ENCODE measurements at places on chromosomes 3 and 15. TPM values are rescaled to one million over a fixed set of nuclear protein-coding genes. Genes with fewer than 3 reads are reported as not detected.

- no peaks in the 10 kb centered on the region for H3K27me3 ChIP-seq
- no peaks in the 10 kb centered on the region for H3K36me3 ChIP-seq
- no peaks in the 10 kb centered on the region for H3K4me1 ChIP-seq
- no peak overlapping the region for H3K4me3 ChIP-seq
Measured at GRCh38 chr3:118740722-118741290, 293.8 kb downstream of the IGSF11 start.

DNA sequence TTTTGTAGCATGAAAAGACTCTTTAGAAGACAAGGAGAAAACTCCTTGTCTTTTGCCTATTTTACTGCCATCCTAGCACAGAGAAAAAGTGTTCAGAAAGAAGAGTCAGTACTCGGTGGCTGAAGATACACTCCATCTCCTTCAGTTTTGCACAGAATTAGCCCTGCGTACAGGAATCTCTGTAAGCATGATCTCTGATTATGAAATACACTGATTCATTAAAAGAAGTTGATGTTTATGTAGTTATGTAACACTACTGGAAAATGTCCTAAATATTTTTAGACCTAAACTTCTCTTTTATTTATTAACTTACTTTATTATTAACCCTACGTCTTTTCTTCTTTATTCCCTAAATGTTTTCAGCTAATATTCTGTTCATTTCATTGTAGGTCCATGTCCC lies 138.4 kb downstream of the LEKR1 start:
- no peaks in the 10 kb centered on the region for H3K4me1 ChIP-seq
- peaks cover 2% of the 10 kb centered on the region for H3K36me3 ChIP-seq
- no peak for DNase-seq
- no peak overlapping the region for H3K4me3 ChIP-seq

DNA sequence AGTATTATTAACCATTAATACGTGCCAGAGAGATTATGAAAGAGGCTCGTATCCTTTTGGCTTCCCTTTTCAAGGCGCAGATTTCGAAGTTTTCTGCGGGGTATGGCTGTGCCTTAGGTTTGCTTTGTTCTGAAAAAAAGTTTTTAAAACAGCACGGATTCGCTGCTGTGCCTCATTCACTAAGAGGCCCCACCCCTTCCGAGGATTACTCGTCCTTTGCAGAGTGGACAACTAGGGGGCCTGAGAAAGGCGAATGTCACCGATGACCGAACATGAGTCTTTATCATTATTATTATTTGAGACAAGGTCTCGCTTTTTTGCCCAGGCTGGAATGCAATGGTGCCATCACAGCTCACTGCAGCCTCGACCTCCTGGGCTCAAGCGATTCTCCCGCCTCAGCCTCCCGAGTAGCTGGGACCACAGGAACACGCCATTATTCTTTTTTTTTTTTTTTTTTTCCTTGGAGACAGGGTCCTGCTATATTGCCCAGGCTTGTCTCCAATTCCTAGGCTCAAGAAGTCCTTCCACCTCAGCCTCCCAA lies 684 bp upstream of the RPS27L start:
- H3K27me3 ChIP-seq = no peaks in the 10 kb centered on the region
- DNase-seq = peak; percentile 50
- peak overlapping the region; percentile 98 for H3K27ac ChIP-seq
- peaks cover 31% of the 10 kb centered on the region for H3K4me1 ChIP-seq

GRCh38 chr3:142735462-142735861 lies 11.6 kb downstream of the TRPC1 start:
- H3K27me3 ChIP-seq = no peaks in the 10 kb centered on the region
- H3K36me3 ChIP-seq = peaks cover 3% of the 10 kb centered on the region
- H3K4me1 ChIP-seq = peaks cover 11% of the 10 kb centered on the region
- H3K4me3 ChIP-seq = no peak overlapping the region
- no peak for DNase-seq
- H3K27ac ChIP-seq = no peak overlapping the region

GRCh38 chr3:100558233-100558632 lies 51.2 kb upstream of the ADGRG7 start:
- no peaks in the 10 kb centered on the region for H3K27me3 ChIP-seq
- H3K4me3 ChIP-seq = no peak overlapping the region
- DNase-seq = no peak
- H3K27ac ChIP-seq = no peak overlapping the region
- H3K4me1 ChIP-seq = no peaks in the 10 kb centered on the region

DNA sequence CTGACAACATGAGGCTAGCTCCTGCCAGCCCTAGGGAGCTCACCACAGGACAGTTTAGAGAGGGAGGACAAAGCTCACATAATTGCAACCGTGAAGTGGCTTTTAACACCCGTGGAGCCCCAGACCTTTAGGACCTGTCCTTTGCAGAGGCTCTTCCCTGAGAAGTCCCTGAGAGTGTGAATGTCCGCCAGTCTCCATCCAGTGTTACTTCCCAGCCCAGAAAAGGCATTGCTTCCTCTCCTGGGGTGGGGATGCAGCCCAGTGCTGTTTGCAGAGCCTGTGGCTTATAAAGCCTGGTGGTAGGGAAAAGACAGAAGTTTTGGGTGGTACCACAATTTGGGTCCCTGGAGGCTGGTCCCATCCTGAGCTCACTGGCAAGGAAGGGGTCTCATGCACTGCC lies 182.0 kb downstream of the SLCO3A1 start:
- H3K4me1 ChIP-seq = peaks cover 5% of the 10 kb centered on the region
- peaks cover 3% of the 10 kb centered on the region for H3K36me3 ChIP-seq
- H3K27me3 ChIP-seq = peaks cover 26% of the 10 kb centered on the region
- no peak for DNase-seq
- no peak overlapping the region for H3K4me3 ChIP-seq

GRCh38 chr3:20849975-20850374 lies 664.0 kb upstream of the SGO1 start:
- no peaks in the 10 kb centered on the region for H3K4me1 ChIP-seq
- no peaks in the 10 kb centered on the region for H3K27me3 ChIP-seq
- H3K36me3 ChIP-seq = no peaks in the 10 kb centered on the region
- H3K4me3 ChIP-seq = no peak overlapping the region
- no peak for DNase-seq
- no peak overlapping the region for H3K27ac ChIP-seq

DNA sequence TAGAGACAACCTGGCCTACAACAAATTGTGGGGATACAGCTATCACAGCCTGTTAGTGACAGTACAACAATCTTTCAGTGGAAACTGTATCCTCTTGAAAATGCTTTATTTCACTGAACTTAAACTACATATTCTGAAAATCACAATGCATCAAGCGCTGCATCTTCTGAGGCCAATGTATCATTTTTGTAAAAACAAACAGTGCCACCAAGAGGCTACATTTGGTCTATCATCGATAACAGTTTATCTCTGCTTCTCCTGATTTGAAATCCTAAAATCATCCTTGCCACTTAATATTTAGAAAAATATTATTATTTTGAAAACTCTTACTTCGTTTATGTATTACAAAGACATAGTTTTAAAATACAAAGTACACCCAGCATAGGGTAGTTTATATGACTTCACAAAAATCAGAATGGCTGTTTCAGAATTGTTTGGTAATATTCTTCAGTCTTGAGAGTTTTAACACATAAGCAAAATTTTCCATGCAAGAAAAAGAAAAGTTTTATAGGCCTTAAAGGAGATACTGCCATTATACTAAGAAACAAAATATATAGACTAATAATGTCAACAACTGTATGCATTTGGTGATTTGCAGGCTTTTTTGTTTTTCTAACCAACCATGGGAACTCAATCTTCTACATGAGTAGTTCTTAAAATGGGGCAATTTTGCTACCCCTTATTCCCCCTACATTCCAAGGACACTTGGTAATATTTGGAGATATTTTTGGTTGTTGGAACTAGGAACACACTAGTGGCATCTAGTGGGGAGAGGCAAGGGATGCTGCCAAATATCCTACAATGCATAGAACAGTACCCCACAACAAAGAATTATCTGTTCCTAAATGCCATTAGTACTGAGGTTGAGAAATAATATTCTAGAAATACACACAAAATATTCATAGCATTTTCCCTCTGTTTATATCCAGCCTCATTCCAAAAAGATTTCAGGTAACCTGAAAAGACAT lies 42.3 kb downstream of the WDR72 start:
- H3K36me3 ChIP-seq = no peaks in the 10 kb centered on the region
- H3K27ac ChIP-seq = no peak overlapping the region
- H3K4me3 ChIP-seq = no peak overlapping the region
- DNase-seq = no peak
- H3K4me1 ChIP-seq = peaks cover 16% of the 10 kb centered on the region

- peaks cover 26% of the 10 kb centered on the region for H3K36me3 ChIP-seq
- H3K27me3 ChIP-seq = no peaks in the 10 kb centered on the region
- no peak for DNase-seq
- no peak overlapping the region for H3K4me3 ChIP-seq
Measured at GRCh38 chr3:37397396-37397795, 223.0 kb upstream of the LRRFIP2 start.

- no peaks in the 10 kb centered on the region for H3K36me3 ChIP-seq
- H3K4me1 ChIP-seq = no peaks in the 10 kb centered on the region
- H3K27me3 ChIP-seq = no peaks in the 10 kb centered on the region
- no peak for DNase-seq
- H3K4me3 ChIP-seq = no peak overlapping the region
Measured at GRCh38 chr3:33181229-33181628, 37.4 kb downstream of the SUSD5 start.

DNA sequence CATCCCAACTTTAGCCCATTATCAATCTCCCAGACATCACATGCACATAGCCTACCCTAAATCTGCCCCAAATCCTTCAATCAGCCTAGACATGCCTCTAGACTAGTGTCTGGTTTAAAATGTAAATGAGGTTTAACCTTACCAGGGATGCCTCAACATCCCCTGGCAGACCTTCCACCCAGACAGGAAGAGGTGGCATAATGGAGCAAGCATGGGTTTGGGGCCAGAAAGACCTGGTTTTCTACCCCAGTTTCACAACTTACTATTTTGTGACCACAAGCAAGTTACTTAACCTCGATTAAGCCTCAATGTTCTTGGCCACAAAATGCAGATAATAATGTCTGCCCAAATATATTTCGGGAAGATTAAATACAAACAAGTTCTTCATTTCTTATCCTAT lies 28.3 kb upstream of the THBS1 start:
- no peaks in the 10 kb centered on the region for H3K27me3 ChIP-seq
- DNase-seq = no peak
- peaks cover under 1% of the 10 kb centered on the region for H3K36me3 ChIP-seq
- peaks cover 4% of the 10 kb centered on the region for H3K4me1 ChIP-seq
- no peak overlapping the region for H3K27ac ChIP-seq
- no peak overlapping the region for H3K4me3 ChIP-seq

GRCh38 chr3:141754032-141754431 lies 9.2 kb upstream of the GRK7 start:
- DNase-seq = no peak
- no peak overlapping the region for H3K27ac ChIP-seq
- no peaks in the 10 kb centered on the region for H3K27me3 ChIP-seq
- H3K4me1 ChIP-seq = no peaks in the 10 kb centered on the region
- no peaks in the 10 kb centered on the region for H3K36me3 ChIP-seq

- peaks cover 9% of the 10 kb centered on the region for H3K4me1 ChIP-seq
- no peaks in the 10 kb centered on the region for H3K36me3 ChIP-seq
- peaks cover 15% of the 10 kb centered on the region for H3K27me3 ChIP-seq
- H3K27ac ChIP-seq = no peak overlapping the region
- peak; percentile 85 for DNase-seq
- H3K4me3 ChIP-seq = no peak overlapping the region
Measured at GRCh38 chr3:56988458-56989168, 71.9 kb upstream of the SPATA12 start.

DNA sequence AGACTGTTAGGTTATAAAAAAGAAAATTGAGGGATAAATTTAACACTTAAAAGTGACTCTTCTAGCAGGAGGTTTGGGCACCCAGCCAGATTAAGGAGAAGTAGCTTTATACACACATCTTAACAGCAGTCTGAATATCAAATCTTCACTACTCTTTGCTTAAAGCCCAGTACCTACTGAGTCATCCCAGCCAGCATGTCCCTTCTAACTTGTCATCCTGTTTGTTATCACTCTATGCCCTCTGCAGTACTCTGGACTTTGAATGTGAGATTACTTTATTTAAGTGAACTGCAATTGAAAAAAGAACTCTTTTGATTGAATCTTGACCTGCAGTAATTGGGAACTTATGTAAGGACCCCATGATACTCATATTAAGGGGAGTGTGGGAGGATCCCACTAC lies 77.6 kb downstream of the FHIT start:
- H3K27me3 ChIP-seq = no peaks in the 10 kb centered on the region
- H3K4me1 ChIP-seq = peaks cover 7% of the 10 kb centered on the region
- H3K36me3 ChIP-seq = no peaks in the 10 kb centered on the region
- no peak for DNase-seq
- H3K27ac ChIP-seq = no peak overlapping the region
- no peak overlapping the region for H3K4me3 ChIP-seq

GRCh38 chr15:52042051-52042851 lies 23.2 kb downstream of the MAPK6 start:
- H3K27ac ChIP-seq = no peak overlapping the region
- no peak for DNase-seq
- H3K27me3 ChIP-seq = no peaks in the 10 kb centered on the region
- peaks cover 5% of the 10 kb centered on the region for H3K36me3 ChIP-seq
- H3K4me3 ChIP-seq = no peak overlapping the region

DNA sequence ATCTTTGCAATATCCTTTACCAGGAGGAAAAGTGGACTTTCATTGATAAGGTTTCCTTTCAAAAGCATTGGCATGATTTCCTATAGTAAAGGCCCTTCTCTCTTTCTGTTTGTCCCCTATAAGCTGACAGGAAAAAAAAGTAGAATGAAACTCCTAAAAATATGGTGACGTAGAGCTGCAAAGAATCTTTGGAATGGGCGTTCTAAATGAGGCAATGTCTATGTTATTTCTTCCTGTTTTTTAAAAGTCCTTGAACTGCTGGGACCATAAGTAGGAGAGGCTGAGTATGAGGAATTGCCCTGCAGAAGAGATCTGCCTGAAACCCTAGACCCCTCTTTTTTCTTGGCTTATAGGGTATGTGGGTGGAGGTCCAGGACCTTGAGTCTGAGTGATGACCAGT lies 17.2 kb downstream of the ST3GAL6 start:
- H3K27ac ChIP-seq = no peak overlapping the region
- peaks cover 8% of the 10 kb centered on the region for H3K36me3 ChIP-seq
- peaks cover 35% of the 10 kb centered on the region for H3K4me1 ChIP-seq
- H3K4me3 ChIP-seq = no peak overlapping the region

- no peak overlapping the region for H3K27ac ChIP-seq
- H3K4me1 ChIP-seq = peaks cover 4% of the 10 kb centered on the region
- no peak for DNase-seq
- H3K27me3 ChIP-seq = peaks cover 6% of the 10 kb centered on the region
- H3K36me3 ChIP-seq = no peaks in the 10 kb centered on the region
Measured at GRCh38 chr15:23629234-23629805, 18.3 kb downstream of the MAGEL2 start.

The RIOX2 gene
- 22.6 TPM for total RNA-seq

The SMCO1 gene
- not detected for total RNA-seq

The CCR3 gene
- total RNA-seq = not detected

The MYZAP gene
- 0.28 TPM for total RNA-seq

The LRTM1 gene
- not detected for total RNA-seq

The LMAN1L gene
- not detected for total RNA-seq

The GBE1 gene
- 16.8 TPM for total RNA-seq

All from neural crest cell (in vitro differentiated cells).